Fibroblast of skin of left biceps (primary cell): ENCODE measurements at places on chromosomes 4 and X.

DNA sequence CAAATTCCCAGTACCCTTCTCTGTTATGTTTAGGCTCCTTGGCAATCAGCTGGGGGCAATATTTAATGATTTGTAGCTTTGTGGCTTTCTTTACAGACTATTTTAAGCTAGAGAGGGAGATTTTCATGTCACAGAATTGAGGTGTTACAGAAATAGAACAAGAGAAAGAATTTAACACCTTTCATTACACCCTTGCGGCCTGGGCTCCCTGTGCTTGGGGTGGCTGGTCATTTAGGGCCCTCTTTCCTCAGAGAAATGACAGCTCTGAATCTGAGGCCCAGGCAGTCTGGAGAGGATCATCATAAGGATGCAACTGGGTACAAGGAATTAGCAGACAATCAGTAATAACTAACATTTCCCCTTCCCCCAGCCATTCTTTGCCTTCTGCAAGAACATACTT is 104.5 kb upstream of the INTU start:
- DNase-seq = no peak

DNA sequence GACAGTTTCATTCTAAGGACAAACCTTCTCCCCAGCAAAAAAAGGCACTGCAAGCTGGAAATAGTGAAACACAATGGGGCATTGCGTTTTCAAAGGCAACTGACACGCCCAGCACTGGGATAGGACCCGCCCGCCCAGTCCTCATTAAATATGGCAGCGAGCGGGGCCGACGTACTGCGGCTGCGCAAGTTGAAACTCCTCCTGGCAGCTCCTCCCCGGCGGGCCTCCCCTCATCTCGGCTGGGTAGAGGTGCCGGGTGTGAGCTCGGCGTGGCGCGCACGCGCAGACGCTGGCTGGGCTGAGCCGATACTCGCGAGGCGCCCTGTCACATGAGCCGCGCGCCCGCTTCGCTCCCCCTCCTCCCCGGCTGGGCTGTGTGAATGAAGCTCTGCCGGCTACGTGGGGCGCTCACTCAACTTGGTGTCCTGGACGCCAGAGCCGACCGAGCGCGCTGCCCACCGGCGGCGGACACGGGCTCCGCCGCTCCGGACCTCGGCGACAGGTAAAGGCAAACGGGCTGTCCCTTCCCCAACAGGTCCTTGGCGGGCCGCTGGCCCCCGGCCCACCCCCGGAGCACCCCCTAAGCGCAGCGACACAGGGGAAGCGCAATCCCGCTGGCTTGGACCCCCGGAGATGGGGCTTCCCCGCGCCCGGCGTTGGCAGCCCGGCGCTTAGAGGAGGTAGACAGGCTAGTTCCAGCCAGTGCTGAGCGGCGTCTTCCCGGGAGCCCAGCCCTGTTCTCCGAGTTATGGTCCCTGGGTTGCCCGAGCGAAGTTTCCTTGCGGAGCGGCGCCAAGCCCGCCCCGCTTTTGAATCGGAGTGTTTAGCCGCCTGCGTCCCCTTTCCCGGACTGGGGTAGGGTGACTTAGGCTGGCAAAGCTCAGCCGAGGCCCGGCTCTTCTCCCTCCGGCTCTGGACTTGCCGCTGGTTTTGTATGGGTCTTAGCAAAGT is at the start of gene CLCN5:
CLCN5 (plus strand) TSS at position 306 of the 951 bp plus-strand sequence. CDS start 2,703 bp downstream, outside the sequence.
- peak; percentile 86 for DNase-seq

GRCh38 chr4:142923619-142924018 is 77.5 kb upstream of the INPP4B start:
- DNase-seq = no peak

GRCh38 chrX:107206697-107207065 is 270 bp downstream of the DNAAF6 start:
- DNase-seq = no peak

GRCh38 chr4:86220121-86220520 is 139.7 kb downstream of the MAPK10 start:
- DNase-seq = no peak

DNA sequence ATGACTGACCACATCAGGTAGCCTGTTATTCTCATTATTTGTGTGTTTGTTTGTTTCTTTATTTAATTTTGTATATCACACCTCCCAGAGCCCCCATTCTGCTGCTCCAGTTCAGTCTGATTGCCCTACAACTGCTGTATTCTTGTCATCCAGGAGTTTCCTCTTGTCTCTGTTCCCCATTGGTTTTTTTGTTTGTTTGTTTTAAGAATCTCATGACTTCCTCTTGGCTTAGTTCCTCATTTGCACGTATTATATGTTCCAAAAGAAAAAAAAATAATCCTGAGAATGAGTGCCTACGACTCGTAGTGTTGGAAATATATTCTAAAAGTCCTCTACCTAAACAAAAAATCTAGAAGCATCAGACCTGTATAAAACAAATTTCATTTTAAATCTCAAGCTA is 142.3 kb upstream of the SLIT2 start:
- no peak for DNase-seq

GRCh38 chr4:23269566-23269965 is 576.8 kb downstream of the GBA3 start:
- DNase-seq = no peak

- no peak for DNase-seq
Measured at GRCh38 chrX:20159797-20160385, 18.3 kb upstream of the EIF1AX start.

- no peak for DNase-seq
Measured at GRCh38 chr4:617644-618641, 7.4 kb upstream of the PDE6B start.

GRCh38 chr4:181745933-181746625 is 497.1 kb upstream of the TENM3 start:
- no peak for DNase-seq

DNA sequence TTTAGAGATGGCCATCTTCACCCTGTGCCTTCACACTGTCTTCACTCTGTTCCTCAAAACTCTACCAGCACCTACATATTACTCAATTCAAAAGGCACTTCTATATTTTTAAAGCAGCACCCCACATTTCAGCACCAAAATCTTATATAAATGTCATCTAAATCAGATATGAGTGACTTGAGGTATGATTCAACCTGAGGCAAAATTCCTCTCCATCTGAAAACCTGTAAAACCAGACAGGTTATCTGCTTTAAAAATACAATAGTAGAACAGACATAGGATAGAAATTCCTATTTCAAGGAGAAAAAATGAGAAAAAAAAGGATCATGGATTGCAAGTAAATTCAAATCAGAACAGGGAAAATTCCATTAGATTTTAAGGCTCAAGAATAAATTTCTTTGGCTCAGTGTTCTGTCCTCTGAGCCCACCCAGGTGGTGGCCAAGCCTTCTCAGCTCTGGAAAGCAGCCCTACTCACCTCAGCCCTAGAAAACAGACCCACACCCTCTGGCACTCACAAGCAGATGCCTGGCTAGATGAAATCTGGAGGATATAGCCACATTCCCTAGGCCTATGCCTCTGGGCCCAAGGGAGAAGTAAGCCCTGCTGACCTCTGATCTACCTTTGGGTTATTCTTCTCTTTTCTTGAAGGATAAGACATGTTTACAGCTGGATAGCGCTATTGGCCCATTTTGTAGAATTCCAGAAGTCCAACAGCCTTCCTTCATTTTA is 240.4 kb upstream of the ZCCHC13 start:
- no peak for DNase-seq

DNA sequence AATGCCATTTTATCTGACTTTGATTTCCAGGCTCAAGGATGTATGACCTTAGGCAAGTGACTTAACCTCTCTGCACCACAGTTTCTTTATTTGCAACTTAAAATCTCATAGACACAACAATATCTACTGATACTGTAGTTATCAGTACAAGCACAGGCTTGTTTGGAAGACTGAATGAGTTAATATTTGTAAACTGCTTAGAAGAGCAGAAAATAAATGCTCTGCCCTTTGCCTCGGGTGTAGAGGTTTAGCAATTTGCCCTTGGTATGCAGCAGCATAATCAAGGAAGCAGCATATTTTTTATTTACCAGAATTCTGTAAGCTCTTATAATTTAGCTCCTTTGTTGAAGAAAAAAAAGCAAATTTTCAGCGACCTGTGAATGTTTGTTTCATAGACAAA is 2.9 kb upstream of the CXCL1 start:
- no peak for DNase-seq

DNA sequence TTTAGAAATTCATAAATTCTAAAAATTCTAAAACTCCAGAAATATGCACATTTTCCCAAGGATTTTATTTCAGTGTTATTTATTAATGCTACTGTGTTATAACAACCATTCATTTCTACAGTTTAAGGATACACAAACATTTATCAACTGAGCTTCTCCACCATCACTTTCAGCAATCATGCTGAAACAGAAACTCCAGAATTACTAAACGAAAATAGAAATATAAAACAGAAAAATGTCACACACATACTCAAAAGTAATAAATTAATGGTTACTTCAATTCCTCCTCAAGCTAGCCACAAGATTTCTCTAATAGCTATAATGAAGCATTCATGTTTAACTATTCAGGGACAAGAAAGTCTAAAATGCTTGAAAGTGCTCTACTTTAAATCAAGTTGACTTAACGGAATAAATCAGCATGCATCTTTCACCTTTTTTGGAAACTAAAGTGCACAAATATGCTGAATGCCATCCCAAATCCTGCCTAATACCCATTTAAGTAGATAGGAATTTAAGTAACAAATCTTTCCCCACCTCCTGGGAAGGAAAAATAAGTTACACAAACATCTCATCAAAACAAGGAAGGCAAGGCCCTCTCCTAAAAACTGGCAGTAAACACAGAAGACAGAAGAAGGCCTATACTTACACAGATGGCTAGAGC is 563 bp downstream of the FAM13A start:
- no peak for DNase-seq

GRCh38 chrX:66163849-66164411 is at the start of gene HEPH:
Gene HEPH, plus strand, starts transcription at chrX:66164247. Its CDS starts 6,324 bp downstream, at chrX:66170571.
- DNase-seq = peak; percentile 51

DNA sequence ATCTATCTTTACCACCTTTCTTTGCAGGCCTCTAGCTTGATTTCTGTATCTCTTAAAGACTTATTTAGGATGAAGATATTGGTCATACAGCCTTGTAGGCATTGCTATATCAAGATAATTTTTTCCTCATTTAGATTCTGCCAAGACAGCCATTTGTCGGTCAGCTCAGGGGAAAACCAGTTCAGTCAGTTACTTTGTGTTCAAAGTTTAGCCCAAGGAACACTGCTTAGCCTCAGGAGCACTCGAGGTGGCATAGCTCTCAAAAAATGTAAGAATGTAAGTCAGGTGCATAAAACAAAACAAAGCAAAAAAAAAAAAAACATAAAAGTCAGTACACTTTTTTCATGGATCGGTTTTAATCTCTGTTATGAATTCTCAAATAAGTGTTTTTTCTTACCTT is 43.4 kb downstream of the NRK start:
- DNase-seq = no peak

GRCh38 chrX:139844163-139844562 is 88.7 kb downstream of the ATP11C start:
- DNase-seq = no peak

DNA sequence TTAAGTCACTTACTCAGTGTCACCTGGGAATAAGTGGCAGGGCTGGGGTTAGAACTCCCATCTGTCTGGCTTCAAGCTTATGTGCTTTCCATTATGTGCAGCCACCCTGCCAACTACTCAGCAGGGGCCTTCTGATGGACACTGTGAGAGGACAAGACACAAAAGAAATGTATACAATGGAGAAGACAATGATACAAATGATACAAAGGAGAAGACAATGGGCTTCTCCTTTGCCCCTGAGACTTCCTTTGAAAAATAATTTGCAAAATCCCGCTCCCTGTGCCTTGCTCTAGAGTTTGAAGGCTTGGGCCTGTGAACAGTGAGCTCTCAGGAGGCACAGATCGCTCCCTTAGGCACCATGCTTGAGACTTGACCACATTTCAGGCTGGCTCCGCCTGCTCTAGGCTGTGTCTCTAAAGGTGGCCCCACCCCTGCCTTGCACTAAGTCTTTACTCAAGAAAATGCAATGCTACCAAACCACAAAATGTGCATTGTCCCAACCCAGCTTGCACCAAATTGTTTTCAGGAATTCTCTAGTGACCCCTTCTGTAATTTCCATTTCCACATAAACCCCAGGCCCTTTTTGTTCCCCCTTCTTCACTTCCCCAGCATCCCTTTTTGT is 27.1 kb upstream of the STX18 start:
- no peak for DNase-seq

GRCh38 chr4:174474457-174475075 is 47.7 kb downstream of the HPGD start:
- DNase-seq = no peak

DNA sequence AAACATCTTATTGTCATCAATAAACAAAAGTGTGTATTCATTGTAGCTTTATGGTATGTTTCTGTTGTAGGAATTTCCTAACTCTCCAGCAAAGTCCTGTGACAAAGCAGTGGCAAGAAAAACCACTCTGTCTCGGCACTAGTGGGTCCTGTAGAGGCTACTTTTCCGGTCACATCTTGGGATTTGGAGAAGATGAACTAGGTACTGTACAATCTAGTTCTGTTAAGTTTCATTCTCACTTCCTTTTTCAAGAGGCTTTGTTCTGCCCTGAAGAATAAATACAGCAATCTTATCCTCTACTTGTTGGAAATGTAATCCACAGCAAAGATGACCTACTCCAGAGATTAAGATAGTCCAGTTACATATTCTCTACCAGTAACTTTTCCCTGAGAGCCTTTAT is 69.3 kb downstream of the HHIP start:
- no peak for DNase-seq

DNA sequence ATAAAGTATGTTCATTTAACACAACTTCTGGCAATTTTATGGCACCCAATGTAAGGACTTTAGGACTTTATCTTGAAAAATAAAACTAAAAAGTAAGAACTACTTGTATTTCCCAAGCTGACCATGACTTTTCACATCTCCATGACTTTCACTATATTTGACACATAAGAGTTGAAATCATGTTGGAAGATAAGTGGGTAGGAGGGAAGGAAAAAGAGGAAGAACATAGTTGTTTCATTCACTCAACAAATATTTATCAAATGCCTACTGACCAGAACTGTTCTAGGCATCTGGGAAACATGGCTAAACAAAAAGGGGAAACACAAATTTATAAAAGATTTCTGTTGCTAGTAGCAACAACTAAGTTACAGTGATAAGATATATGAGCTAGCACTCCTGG is 16.0 kb downstream of the SCLT1 start:
- no peak for DNase-seq

DNA sequence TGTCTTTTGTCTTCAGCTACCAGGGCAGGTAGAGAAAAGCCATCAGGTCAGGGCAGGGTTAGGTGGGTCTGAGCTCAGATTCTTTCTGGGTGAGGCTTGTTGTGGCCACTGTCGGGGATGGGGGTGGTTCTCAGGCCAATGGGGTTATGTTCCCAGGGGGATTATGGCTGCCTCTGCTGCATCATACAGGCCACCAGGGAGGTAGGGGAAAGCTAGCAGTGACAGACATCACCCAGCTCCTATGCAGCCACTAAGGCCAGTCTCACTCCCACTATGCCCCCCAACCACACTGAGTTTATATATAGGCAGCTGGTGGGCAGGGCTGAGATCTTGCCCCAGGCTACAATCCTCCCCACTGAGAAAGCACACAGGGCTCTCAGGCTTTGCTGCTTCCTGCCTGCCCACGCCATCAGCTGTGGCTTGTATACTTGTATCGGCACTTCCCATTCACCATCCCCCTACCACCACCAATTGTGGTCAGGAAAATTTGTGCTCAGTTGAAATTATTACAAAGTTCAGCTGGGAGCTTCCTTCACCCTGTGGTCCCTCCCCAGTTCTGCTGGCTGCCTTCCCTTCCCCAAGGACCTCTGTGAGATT is 72.6 kb upstream of the PTPN13 start:
- DNase-seq = no peak

- no peak for DNase-seq
Measured at GRCh38 chr4:158313566-158313965, 103.3 kb downstream of the TMEM144 start.

GRCh38 chr4:187294861-187295260 is 571.2 kb upstream of the FAT1 start:
- DNase-seq = peak; percentile 70

- no peak for DNase-seq
Measured at GRCh38 chr4:6881908-6882307, 27.7 kb upstream of the TBC1D14 start.
